Fibroblast of skin of left biceps (primary cell): ENCODE measurements at places on chromosomes 16 and 17.

DNA sequence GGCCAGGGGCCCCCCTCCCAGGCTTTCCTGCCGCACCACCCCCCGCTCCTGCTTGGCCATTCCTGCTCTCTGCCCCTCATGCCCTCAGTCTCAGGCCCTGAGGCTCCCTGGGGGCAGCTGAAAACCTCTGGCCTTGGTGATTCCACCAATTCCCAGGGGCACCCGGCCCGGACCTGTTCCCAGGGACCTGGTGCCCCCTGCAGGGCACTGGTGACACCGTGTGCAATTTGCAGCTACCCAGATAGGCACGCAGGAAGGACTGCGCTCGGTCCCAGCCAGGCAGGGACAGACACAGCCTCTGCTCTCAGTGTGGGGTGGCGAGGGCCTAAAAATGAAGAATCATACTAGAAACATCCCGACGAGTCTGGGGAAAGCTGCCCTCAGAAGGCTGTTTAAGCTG, 13.4 kb downstream of the WFDC1 start:
- DNase-seq = no peak

- no peak for DNase-seq
Observed at GRCh38 chr17:42276359-42276608, at the start of gene STAT5B. STAT5B (minus strand) TSS chr17:42276391; CDS start chr17:42232127, 44,264 bp downstream.

DNA sequence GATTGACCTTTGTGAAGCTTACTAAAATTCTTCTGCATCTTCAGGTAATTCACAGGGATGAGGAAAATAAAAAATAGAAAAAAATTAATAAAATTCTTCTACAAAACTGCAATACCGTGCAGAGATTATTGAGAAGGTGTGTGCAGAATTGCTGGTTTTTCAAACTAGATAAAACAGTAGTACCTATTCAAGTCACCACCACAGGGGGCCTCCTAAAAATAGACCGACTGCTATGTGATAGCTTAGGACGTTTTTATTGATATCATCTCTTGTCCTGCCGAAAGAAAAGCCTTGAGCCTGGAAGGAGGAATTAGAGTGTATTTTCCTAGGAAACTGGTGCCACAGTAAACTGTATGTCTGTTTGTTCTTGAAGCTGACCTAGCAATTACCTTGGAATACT, 325.9 kb downstream of the ZFHX3 start:
- DNase-seq = no peak

DNA sequence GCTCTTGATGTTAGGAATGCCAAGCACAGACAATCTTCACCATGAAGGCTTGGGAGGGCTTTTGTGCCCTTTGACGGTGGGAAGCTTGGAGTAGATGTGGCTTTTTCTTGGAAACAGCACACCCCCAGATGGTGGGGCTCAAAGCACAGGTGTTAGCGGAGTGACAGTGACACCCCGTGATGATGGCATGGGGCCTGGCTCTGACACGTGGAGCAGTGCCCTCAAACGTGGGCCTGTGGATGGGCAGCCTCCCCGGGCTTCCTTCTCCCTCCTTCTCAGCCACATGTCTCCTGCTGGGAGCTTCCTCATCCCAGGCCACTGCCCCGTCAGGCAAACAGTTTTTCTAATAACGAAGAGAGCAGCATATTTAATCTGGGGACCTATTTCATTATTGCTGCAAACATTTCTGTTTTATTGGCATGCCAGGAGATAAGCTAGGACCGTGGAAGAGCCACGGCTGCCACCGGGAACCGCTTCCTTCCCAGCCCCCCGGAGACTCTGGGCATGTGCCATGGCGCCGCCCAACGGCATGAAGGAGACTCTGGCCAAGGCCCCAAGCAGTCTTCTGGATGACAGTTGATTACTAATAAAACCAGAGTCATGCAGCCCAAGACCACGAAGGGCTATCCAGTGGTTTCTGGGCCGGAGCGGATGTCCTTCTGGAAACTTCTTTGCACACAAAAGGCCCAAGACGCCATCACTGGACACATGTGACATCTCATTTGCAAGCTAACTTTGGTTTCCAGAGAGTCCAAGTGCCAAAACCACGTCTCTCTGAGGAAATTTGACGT, 280.3 kb upstream of the FOXF1 start:
- no peak for DNase-seq

DNA sequence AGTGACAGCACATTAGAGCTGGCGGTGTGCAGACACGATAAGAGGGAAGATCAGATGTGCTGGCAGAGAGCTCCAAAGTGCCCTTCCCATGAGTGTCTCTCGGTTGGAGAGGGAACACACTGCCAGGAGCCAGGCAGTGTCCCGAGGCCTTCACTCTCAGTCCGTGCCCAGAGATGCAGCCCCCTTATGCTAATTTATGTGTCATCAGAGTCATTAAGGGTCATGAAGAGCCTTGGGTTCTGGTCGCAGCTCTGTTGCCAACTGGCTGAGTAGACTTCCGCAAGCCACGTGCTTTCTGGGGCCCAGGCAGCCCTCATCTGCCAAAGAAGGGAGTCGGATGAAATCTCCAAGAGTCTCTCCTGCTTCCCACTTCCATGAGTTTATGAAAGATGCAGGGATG, 232.5 kb downstream of the MSI2 start:
- no peak for DNase-seq
